ENCODE measurements at places on chromosomes 16 and 17. TPM values are rescaled to one million over a fixed set of nuclear protein-coding genes. Genes with fewer than 3 reads are reported as not detected.

Gene HLF
- total RNA-seq = 37.6 TPM

Gene KRT40
- 1.4 TPM for total RNA-seq

Gene HS3ST4
- total RNA-seq = 1.7 TPM

Gene TEKT5
- 0.44 TPM for total RNA-seq

Gene PAM16
- 20.9 TPM for total RNA-seq

Gene SLC13A2
- total RNA-seq = 1.3 TPM

Gene ANKFN1
- 3.5 TPM for total RNA-seq

Gene CDRT15
- total RNA-seq = not detected

Gene C17orf50
- not detected for total RNA-seq

Gene SGCA
- 13.5 TPM for total RNA-seq

Gene ABCA8
- 66.8 TPM for total RNA-seq

Gene SHCBP1
- 7.4 TPM for total RNA-seq

Gene SPAG5
- total RNA-seq = 17.5 TPM

Gene CTRL
- 1.5 TPM for total RNA-seq

All from camera-type eye (tissue), 1 donor.